ENCODE measurements at places on chromosomes 12 and 14.

GRCh38 chr14:104898870-104899510 lies 25.7 kb upstream of the PLD4 start:
- DNase-seq: no peak

DNA sequence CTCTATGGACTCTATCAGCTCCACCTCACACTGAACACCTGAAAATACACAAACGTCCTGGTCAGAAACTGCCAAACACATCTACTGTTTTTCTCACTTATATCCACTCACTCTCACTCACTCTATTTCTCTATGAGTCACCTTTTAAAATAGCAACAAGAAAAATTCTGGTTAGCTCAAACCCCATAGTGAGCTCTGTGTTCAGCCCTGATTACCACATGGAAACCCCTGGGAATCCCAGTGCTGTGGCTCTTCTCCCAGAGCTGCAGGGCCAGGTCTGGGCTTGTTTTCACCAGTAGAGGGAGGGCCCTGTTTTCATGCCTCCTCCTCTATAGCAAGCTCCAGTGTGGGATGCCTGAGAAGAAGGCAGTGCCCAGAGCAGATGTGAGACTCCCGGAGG lies 1126.1 kb downstream of the TMEM121 start:
- DNase-seq: peak; percentile 48

- no peak for DNase-seq
Measured at GRCh38 chr12:23671881-23672280, 277.6 kb downstream of the SOX5 start.

- no peak for DNase-seq
Measured at GRCh38 chr14:92531106-92531873, 17.7 kb downstream of the RIN3 start.

DNA sequence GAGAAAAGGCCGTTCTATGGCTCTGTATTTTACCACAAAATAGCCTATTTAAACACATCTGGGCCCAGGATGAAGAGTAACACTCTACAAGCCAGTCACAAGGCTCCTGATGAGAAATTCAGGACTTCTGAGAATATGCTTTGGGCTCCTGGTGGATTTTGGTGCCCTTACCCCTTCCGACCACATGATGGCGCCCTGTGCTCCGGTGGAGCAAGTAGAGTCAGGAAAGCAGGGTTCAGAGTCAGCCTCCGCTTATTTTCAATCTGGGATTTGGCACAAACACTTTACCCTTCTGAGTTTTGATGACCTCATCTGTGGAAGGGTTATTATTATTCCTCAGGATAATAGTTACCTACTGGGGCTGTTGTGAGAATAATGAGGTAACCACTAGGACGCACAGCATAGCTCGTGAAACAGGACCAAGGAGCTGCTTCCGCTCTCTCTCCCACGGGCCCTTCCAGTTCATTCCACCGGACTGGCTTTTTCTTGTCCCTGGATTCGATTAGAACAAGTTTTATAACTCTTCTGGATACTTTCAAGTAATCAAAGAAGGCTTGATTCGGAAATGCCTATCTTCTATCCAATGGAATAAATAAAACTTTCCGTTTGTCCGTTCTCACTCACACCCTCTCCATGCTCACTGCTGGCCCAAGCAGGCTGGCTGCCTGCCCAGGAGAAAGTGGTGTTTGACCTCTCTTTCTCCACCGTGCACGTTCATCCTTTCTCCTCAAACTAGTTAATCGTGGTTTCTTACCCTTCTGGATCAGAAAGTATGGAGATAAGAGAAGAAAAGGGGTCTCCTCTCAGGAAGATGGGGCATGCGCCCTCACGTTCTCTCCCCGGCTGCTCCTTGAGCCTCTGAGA lies 104.6 kb downstream of the GALC start:
- DNase-seq: no peak

- DNase-seq: no peak
Measured at GRCh38 chr14:49203676-49204075, 382.5 kb downstream of the RPS29 start.

DNA sequence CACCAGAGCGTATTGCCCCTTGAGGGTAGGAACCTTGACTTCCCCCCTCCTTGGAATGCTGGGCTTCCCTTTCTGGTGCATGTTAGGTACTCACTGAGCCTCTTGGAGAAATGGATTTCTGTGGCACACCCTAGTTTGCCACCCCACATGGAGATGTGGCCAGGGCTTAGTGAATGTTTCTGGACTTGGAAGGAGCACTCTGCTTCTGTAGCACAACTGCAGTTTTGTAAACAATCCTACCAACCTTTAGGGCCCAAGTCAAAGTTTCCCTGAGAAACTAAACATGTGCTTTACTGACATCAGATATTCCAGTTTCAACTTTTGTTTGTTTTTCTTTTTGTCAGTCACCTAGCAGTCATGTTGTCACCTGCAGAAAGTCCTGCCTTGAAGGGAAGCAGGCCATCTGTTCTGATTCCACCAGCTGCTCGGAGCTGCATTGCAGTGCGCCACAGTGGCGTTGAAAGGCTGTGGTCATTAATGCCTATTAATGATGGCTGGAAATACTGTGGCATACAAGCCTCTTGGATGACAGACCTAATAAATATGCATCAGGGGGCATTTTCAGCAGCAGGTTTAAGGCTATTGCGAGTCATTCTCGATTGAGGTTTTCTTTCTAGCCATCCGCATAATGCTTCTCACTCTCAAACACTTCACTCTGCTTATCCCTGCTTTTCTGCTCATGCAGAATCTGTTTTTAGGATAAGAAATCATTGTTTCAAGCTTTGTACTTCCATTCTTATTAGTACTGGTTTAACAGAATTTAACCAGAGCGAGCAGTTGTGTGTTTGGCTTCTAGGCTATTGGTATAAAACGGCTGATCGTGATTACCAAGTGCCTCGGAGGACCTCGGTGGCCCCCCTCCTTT lies 7.8 kb downstream of the PELI2 start:
- DNase-seq: no peak

DNA sequence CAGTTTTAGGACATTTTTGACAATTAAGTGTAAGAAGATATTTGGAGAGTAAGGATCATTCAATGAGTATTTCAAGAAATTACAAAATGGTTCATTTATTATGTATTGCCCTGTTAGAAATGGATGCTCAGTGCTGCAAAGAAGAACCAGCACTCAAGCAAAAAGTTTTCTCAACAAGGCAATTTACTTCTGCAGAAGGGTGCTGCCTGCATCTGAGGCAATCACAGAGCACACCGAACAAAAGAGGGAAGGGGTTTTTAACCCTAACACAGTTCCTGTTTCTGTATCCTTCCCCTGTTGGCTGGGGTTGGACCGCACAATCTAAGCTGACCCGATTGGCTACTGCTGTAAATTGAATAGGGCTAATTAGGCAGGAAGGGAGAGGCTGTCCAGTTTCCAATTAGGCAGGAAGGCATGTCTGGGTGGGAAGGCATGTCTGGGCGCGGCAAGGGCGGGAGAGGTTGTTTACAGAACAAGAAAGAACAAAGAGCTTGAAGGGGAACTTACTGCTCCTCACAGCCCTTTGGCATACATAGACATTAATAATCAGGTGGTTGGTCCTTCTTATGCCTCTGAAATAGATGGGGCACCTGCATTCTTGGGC lies 41.4 kb downstream of the SPTSSA start:
- no peak for DNase-seq

- peak; percentile 85 for DNase-seq
Measured at GRCh38 chr12:124517260-124518050, 50.0 kb downstream of the NCOR2 start.

GRCh38 chr12:95445884-95446505 lies 28.0 kb upstream of the METAP2 start:
- no peak for DNase-seq

GRCh38 chr12:92539976-92540781 lies 162.6 kb upstream of the PLEKHG7 start:
- no peak for DNase-seq

- DNase-seq: no peak
Measured at GRCh38 chr12:31929027-31929526, 30.1 kb upstream of the RESF1 start.

GRCh38 chr14:43449291-43449690 lies 1057.8 kb downstream of the FSCB start:
- DNase-seq: no peak

DNA sequence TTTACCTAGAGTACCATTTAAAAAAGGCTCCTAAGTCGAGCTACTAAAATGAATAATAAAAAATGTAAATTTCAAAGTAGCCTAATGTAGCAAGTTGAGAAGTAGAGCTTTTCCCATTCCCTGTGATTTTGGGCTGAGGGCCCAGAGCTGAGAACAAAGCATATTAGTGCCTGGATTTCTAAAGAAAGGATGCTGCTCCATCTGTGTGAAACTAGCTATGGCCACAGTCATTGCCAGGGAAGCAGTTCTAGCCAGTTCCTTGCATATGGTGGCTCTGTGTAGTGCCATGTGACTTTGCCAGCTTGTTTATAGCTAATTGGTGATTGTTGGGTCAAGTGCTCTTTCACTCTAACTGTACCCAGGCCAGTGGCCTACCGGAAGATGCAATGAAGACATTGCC lies 20.4 kb upstream of the FBXO33 start:
- DNase-seq: no peak

DNA sequence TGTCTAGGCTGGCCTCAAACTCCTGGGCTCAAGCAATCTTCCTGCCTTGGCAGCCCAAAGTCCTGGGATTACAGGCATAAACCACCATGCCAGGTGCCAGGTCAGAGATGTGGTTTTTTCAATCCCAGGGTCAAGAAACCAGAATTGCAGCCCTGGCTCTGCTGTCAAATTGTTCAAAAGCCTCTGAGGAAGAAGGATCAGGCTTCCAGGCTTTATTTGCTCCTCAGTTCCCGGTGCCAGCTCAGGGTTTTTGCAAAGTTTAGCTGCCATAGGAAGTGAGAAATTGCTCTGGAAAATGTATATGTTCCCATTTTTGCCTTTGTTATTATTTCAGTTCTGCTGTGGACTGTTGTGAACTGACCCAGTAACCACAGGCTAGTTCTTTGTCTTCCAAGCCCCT lies 28.7 kb downstream of the WNT5B start:
- DNase-seq: no peak

GRCh38 chr12:121390856-121391255 lies 9.1 kb upstream of the RNF34 start:
- peak; percentile 32 for DNase-seq

DNA sequence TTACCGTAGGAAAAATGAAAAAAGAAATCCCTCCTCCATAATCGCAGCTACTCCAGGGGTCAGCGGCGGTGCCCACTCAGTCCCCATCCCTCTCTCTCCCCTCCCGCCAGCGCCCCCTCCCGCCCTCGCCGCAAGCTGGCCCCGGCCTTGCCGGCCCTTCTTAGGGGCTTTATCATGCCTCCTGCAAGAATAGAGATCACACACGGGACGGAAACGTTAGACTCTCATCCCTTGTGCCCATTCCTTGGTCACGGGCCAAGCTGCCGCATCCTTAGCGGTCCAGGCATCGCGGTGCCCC lies 692 bp upstream of the COX14 start:
- no peak for DNase-seq

DNA sequence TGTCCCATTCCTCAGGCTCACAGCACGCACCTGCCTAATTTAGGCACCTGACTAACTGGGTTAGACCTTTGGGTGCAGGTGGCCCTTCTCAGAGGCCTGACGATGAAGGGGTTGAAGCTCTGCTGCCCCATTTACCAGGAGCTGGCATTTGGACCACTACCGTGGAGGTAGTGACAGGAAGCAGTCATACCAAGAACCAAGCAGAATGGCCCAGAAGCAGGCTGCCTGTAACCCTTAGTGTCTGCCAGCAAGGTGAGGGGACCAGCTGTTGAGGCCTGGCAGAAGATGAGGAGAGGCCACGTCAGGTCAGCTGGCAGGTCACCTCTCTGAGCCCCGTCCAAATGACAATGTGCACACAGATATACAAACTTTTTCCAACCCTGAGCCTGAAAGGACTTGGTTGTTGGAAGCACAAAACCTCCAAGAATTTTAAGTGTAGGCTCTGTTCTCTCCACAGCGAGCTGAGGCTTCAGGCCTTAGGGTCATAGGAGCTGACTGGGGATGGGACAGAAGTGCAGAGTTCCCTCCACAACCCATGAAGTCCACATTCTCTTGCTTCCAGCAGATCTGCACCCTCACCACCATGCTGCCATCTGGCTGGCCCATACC lies 23.1 kb downstream of the VASH1 start:
- DNase-seq: no peak

DNA sequence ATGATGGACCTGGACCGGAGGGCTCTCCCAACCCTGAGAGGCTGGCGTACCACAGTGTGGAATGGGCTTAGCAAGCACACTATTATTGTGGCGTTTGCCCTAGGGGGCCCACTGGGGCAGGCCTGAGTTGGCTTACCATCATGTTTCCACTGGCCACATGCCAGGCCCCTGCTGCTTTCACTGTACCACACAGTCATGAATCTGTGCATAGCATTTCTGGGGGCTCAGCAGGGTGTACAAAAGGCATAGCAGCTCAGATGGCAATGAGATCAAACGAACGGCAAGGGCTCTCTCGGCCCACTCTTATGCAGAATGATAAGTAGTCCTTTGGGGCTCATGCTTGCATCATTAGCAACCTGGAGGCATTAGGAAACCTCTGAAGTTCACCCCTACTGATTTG lies 137.0 kb upstream of the HIF1A start:
- no peak for DNase-seq

DNA sequence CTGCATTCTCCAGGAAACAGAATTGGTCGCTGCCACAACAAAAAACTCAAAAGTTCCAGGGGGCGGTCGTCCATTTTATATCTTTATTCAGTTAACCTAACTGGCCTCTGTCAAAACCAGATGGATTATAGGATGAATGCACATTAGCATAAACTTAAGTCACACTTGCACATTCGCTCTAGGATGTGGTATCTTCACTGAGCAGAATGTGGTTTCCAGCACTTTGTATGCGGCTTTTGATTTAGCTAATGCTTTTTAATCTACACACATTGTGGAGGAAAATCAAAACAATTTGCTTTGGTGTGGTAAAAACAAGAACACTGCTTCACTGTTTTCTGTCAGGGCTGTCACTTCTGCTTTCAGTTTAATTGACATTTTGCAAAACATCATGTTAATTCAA lies 4.5 kb downstream of the TAS2R50 start:
- DNase-seq: no peak

DNA sequence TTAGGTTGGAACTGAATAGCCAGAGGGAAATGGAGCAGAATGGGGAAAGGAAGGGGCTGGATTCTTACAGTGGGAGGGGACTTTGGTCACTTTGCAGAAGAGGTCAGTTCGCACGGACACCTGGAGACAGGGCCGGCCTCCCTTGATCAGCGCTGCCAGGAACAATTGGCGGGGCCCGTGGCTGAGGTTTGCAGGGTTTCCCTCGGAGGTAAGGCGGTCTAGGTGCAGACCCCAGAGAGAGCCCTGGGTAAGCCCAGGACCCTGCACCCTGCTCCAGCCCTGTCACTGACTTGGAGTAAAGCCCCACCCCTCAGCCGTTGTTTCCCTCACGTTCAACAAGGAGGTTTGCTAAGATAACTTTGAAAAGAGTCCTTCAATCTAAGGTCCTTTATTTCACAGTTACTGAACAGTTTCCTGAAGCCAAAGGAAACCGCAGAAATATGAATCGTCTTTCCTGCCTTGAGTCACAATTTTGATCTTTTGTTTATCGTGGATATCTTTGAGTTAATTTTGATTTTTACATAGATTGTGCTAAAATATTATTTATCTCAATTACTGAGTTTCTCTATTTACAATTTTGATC lies 231.4 kb upstream of the RTL1 start:
- DNase-seq: no peak

- no peak for DNase-seq
Measured at GRCh38 chr12:97452839-97453238, 9.8 kb upstream of the RMST start.
